ENCODE measurements at places on chromosomes 11 and 22.

GRCh38 chr11:6655790-6656583, at the start of gene DCHS1:
Gene DCHS1, minus strand, starts transcription at chr11:6655809. Its CDS starts 14,196 bp downstream, at chr11:6641613.
- no peak for DNase-seq

GRCh38 chr11:3990406-3990805, 104.2 kb upstream of the RRM1 start:
- no peak for DNase-seq

DNA sequence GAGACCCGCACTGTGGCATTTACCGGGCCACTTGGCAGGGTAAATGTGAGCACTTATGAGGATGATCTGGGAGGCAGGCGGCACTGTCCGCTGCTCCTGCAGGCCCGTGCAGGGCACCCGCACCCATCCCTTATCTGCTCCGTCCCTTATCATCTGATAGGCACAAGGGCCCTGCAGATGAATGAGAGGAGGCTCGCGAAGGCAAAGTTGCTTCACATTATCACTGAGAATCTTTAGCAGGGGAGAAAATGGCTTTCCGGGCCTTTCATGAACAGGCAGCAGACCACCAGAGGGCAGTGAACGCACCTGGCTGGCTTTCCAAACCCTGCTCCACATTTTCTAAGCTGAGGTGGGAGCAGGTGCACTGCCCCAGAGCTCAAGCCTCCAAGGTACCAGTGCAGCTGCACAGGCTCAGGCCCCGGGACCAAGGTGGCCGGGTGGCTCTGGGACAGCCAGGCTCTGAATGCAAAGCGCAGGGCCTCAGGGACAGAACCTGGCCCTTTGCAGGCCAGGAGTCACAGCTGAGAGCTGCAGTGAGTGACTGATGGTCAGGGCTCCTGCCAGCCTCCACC, 165.6 kb downstream of the SHANK2 start:
- no peak for DNase-seq

GRCh38 chr11:75199412-75199955, 41.1 kb upstream of the TPBGL start:
- DNase-seq: no peak

- DNase-seq: no peak
Observed at GRCh38 chr22:48198489-48199459, 1436.3 kb downstream of the TBC1D22A start.

- DNase-seq: peak; percentile 28
Observed at GRCh38 chr11:71977743-71978418, 20.8 kb upstream of the IL18BP start.

- DNase-seq: no peak
Observed at GRCh38 chr11:45154276-45154675, 7.8 kb downstream of the PRDM11 start.

DNA sequence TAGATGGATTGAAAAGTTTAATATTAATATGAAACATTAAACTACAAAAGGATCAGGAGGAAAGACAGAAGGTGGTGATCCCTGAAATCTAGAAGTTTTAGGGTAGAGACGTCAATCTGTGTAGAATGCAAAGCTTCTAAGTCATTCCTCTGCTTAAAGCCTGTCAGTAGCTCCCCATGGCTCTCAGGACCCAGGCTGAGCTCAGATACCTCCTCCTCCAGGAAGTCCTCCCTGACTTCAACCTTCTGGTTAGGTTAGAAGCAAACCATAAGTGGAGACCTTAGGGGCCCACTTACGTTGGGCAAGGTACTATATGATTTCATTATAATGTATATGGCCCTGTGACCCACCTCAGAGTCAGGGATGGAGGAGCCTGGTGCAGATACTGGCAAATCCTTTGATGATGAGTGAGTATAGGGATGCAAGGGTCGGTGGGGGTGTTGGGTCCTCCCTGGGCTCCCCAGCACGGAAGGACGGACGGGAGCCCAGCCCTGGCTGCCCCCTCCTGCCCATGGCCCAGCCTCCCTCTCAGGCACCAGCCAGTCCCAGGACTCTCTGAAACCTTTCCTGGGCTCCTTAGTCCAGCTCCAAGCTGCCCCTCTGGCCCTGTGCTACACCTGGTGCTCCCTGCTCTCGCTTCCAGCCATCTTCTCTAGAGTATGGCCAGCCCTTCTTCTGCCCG, 3.2 kb upstream of the PPP6R3 start:
- DNase-seq: no peak

GRCh38 chr11:35525501-35526175, at the start of gene PAMR1:
Gene PAMR1, minus strand, starts transcription at chr11:35525616. Its CDS starts 31 bp downstream, at chr11:35525585.
- no peak for DNase-seq

DNA sequence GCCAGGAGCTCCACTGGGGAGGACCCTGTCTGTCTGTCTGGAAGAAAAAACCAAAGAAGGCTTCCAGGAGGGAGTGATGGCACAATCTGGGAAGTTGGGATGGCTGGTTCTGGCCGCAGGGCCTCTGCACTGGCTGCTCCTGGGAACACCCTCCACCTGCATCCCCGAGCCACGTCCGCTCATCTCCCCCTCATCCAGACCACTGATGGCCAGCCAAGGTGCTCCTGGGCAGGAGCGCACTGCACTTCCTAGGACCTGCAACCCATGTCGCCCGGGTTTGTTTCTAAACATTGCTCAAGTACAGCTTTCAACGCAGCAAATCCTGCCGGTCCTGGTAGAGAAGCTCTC, 4.9 kb upstream of the IFITM10 start:
- DNase-seq: no peak

- no peak for DNase-seq
Observed at GRCh38 chr11:7332962-7333361, 81.3 kb downstream of the SYT9 start.

DNA sequence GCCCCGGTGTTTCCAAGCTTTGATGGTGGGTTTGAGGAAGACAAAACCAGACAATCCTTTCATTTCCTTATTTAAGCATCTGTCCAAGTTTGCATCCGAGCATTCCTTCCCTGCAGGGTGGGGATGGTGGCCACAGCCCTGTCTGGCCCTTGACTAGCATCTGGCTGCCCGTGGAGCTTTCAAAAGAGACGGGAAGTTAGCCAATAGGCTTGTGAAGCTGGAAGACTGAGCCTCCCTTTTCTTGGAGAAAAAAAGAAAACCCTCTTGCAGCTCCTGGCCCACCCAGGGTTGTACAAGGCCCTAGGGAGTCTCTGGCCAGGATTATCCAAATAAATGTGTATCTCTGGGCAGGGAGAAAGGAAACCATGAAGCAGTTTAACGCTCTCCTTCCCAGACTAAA, 60.6 kb downstream of the MICAL2 start:
- DNase-seq: no peak

GRCh38 chr22:46653596-46653995, 33.4 kb downstream of the GRAMD4 start:
- DNase-seq: no peak

DNA sequence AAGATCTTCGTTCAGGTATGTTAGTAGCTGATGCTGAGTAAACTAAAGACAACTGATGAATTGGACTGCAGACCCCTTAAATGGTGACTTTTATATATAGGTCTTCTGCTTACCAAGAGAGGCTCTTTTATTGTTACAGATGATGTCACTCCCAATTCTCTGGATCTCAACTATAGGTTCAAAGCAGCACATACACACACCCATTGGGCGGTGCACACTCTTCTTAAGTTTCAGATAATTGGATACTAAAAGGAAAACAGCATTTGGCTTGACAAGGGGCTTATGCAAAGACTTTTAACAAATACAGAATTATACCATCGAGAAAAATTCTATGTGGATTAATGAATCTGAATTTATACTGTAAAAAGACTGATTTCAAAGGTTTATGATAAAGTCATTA, at the start of gene PTH:
Gene PTH (minus strand): TSS at position 69 of the 400 bp plus-strand sequence. CDS start 3,142 bp downstream, outside the sequence.
- DNase-seq: no peak

DNA sequence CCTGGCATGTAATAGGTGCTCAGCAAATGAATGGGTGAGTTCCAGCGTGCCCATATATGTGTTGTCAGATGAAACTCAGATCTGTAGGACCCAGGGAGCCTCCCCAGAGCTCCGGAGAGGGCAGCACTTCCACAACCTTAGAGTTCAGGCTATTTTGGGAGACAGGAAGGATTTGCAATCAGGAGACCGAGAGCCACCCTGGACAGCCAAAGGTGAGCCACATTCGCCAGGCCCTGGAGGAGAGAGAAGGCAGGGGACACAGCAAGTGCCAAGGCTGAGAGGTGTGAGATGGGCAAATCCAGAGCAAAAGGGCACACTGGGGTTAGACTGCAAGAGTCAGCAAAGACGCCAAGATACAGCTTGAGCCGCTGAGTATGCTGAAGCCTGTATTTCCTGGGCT, 66.4 kb downstream of the CD82 start:
- no peak for DNase-seq

- no peak for DNase-seq
Observed at GRCh38 chr11:62430425-62430824, 11.6 kb downstream of the SCGB1A1 start.

- no peak for DNase-seq
Observed at GRCh38 chr11:94769880-94770279, 1.7 kb downstream of the AMOTL1 start.

DNA sequence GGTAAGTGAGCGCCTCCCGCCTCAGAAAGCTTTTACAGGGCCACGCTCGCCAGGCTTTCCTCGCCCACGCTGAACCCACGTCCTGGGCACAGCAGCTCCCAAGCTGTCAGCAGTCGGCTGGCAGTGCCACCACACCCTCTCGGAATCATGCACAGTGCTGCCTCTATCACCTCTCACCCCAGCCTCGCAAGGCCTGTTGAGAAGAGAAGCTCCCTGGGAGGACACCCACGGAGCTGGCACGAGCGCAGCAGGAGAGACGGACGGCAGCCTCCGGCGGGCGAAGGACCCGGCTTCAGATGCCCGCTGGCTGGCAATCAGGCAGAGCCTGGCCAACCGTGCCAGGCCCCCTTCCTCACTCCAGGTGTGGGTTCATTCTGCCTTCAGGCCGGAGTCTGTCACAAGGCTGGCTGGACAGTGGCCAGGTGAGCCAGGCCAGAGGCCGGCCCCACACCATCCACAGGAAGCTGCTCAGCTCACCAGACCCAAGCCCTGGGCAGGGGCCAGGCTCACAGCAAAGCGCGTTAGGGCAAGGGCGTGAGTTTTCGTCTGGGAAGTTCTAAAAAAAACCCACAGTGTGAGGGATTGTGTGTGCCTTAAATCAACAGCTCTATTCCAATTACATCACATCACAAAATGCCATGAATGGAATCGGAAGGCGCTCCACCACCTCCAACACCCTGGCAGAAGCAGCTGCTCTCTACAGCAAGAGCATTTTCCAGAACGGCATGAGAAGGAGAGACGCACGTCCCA, 33.2 kb downstream of the TOLLIP start:
- DNase-seq: no peak

- no peak for DNase-seq
Observed at GRCh38 chr11:93861808-93862207, 11.4 kb upstream of the VSTM5 start.

Measured in T-cell (primary cell).